Activated CD4-positive, alpha-beta T cell treated with anti-CD3 and anti-CD28 coated beads, Interleukin-2, Interleukin-6, amounts not matched to agents 100 ng/mL and 50 ng/mL, durations not matched to agents 16 hours and 8 hours (primary cell): ENCODE measurements at places on chromosomes 11 and 22.

DNA sequence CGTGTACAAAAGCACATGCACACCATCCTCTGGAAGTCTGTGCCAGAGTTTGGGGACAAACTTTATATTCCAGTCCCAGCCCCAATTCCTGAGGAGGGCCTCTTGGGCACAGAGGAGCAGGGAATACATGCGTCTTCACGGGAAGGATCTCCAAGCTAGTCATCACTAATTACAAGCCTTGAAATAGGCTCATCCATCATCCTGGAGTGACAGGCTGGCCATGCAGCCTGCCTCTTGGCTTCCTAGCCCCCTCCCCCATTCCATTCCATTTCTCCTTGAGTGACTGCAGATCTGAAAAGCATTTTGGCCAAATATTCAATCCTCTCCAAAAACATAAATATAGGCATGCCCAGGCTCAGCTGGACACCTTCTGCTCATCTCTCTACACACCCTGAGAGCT is 24.8 kb downstream of the SERPING1 start:
- no peak for DNase-seq

DNA sequence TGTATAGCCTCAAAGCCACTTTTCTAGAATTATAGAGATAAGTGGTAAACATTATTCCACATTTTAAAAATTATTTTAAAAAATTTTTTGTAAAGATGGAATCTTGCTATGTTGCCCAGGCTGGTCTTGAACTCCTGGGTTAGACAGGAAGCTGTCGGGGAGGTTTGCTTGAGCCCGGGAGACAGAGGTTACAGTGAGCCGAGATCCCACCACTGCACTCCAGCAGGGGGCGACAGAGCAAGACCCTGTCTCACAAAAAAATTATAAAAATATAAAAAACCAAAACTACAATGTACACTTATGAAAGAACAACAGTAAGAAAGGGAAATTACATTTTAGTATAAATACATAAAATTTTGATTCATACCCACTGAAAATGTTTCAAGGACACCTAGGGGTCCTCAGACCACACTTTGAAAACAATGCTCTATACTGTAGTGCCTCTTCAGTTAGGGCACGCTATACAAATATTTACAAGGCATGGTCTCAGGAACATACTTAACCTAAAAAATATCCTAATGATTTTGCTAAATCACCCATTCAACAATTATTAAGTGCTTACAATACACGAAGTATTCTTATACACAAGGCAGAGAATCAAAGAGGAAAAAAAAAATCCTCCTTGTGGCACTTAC is 111.2 kb downstream of the MRTFA start:
- DNase-seq: peak; percentile 76

GRCh38 chr11:11965192-11965591 is 43.2 kb downstream of the DKK3 start:
- no peak for DNase-seq

DNA sequence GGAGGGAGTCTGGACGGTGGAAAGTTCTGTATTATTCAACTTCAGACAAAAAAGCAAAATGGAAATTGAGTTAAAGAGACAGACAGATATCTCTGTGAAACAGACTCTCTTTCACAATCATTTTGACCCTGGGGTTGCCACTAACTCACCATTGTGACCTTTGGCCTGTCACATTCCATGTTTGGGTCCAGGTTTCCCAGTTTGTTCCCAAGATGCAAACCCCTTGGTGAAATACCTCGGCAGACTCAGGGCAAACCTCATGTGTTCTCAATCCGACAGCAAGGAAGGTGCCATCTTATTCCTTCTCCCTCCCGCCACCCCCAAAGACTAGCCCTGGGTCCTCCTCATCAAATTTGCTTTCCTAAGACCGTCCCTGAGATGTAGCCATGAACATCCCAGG is 41.8 kb downstream of the GALNT18 start:
- DNase-seq: no peak

GRCh38 chr11:44911029-44911814 is 39.5 kb downstream of the TP53I11 start:
- peak; percentile 87 for DNase-seq

DNA sequence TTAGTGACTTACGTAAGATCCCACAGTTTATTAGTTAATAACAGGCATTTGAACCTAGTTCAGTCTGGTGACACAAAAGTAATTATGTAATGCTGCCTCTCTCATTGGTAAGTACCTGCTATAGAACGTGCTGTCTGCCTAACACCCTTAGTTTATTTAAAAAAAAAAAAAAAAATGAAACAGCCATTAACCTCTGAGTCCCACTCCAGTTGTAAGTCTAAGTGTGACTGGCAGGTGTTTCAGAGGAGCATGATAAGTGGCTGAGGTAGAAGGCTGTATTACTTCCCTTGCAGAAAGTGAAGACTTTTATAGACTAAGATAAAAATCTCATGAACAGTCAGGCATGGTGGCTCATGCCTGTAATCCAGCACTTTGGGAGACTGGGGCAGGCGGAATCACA is 140.5 kb downstream of the TRIM44 start:
- no peak for DNase-seq

- no peak for DNase-seq
These were observed 1344.0 kb upstream of the RAG2 start for GRCh38 chr11:37942081-37942480.

DNA sequence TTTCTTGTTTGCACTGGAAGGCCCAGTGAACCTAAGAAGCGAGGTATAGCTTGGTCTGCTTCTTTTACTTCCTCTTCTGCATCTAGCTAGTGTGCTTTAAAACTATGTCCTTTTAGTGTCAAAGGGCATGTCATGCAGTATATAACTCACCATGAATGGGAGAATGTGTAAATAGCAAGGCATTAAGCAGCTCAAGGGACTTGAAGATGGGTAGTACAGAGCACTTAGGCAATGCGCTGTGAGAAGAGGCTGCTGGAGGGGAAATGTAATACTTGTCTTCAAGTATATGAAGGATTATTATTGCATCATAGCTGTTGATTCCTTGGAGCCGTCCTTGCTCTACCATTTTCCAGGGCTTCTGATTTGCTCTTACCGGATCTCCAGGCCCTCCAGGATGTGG is 7.6 kb downstream of the MAML2 start:
- no peak for DNase-seq

DNA sequence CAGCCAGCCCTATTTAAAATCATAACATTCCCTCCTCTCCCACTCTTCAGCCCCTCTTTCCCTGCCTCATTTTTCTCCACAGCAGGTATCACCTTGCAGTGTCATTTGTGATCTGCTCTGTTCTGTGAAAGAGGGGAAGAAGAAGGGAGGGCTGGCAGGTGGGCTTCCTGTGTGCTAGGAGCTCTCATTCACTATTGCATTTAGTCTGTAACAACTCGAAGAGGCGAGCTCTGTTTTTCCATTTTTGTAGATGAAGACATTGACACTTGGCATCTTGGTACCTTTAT is 52.1 kb upstream of the CRYBB3 start:
- DNase-seq: no peak

DNA sequence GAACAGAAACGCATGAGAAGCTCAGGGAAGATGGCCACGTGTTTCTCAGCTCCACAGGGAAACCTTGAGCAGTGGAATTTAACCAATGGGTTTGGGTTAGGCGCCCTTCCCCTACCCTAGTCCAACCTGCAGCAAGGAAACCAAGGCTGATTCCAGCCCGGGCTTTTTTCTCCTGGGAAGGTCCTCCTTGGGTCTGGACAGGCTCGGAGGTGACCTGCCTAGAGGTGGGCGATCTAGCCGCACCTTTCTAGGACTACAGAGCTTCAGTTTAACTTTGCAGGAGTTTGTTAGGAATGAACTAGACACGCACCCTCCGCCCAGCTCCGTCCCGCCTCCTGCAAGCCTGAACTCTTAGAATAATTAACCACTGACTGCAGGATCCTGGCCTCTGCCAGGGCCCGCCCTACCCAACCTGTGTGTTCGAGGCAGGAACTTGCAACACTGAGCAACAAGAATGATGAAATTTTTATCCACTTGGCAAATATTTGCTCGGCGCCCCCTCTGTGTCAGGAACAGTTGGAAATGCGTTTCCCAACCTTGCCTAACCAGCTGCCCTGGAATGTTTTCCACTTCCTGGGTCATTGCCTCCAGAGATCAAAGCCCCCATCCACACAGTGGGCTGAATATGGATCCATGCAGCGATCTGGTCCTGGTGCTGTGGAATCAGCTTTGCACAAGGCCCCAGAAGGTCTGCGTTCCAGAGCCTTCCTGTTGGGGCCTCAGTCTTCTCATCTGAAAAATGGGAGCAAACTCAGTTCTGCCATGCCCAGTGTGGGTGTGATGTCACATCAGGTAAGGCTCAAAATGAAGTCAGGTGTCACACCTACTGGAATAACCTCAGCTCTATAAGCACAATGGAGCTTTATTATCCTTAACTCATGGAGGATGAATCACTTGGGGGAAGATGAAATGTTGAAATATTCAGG is 13.3 kb downstream of the MPST start:
- no peak for DNase-seq

DNA sequence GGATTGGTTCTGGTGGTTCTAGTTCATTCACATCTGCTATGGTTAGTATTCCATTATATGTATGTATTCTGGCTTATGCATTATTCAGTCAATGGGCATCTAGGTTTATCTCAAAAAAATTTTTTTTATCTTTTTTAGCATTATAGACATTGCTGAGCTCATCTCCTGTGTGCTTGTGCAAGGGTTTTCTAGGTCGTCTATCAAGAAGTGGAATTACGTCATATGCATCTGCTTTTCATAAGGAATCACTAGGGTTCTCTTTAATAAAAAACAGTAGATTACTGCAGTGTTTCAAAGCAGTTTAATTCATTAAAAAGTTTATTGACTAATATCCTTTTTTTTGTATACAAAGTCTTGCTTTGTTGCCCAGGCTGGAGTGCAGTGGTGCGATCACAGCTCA is 21.3 kb downstream of the TBC1D22A start:
- DNase-seq: no peak

GRCh38 chr11:20770414-20770946 is 101.1 kb downstream of the NELL1 start:
- DNase-seq: no peak

GRCh38 chr11:74696500-74696899 is 34.7 kb downstream of the CHRDL2 start:
- DNase-seq: no peak

DNA sequence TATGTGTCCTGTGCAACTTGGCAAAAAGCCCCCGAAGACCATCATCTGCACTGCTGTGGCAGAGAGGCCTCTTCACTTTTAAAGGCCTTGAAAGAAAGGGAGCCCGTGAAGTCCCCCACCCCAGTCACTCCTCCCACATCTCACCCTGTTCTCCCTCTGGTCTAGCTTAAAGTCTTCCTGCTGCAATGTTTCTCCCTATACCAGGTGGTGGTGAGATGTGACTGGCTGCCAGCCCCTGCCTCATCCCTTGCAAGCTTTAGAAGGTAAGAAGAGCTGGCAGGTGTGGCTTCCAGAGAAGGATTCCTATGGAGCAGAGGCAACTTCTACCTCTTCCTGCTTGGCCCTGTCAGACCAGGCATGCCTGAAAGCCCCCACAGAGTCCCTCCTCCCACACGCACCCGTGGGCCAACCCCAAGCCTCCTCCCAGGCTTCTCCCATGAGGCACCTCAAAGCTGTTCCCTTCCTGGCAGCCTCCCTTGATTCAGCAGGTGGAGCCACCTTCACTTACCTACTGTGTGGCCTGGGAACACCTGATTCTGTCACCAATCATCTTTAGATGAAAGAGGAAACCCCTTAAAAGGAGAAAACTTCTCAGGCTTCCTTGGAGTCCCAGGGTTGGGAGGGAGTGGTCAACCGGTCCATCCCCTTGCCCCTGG is 4.0 kb upstream of the TRIM29 start:
- no peak for DNase-seq

GRCh38 chr11:114019046-114019445 is 40.5 kb upstream of the ZBTB16 start:
- no peak for DNase-seq

GRCh38 chr22:47020166-47020565 is 257.7 kb downstream of the TBC1D22A start:
- peak; percentile 6 for DNase-seq

DNA sequence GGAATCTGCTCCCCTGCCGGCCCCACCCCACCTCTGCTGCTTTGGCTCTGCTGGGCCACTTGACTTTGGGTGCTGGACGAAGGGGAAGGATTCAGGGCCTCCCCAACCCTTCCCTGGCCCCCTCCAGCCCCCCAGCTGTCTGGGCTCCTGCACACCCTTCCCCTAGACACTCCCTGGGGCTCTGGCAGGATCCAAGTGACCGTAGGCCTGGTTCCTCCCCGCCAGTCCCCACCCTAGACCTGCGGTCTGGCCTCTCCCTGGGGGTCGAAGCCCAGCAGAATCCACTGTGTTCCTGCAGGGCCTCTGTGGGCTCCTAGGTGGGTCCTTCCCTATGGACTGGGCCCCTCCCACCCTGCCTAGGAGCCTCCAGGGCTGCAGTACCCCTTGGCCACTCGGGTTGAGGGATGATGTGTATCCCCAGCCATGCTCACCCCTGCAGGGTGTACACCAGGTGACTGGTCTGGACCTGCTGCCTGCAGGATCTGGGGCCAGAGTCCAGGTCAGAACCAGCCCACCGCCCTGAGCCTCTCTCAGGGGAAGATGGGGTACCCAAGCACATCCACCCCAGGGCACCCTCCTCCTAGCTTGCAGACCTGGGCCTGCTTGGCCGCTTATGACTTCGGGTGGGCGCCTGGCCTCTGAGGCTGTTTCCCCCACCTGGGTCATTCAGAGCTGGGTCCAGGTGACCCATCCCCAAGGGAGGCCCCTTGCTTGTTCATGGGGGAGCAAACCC is 5.6 kb downstream of the PIM3 start:
- no peak for DNase-seq

DNA sequence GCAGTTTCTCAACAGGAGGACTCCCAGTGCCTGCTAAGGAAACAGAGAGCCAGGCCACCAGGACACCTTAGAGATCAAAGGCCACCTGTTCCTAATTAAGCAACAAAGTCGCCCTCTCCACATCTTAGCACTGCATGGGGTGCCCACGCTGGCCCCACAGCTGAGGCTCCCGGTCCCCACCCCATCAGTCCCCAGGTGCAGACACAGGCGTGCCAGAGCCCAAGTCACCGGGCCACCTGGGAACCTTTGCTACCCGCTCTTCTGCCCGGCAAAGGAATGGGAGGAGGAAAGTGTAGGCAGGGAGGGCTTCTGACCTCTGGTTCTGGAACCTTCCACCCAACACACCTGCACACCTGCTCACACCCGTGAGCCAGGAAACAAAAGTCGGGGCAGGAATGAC is 85.5 kb upstream of the PRR5 start:
- DNase-seq: no peak

GRCh38 chr11:2917842-2918490 is 11.3 kb downstream of the PHLDA2 start:
- no peak for DNase-seq

DNA sequence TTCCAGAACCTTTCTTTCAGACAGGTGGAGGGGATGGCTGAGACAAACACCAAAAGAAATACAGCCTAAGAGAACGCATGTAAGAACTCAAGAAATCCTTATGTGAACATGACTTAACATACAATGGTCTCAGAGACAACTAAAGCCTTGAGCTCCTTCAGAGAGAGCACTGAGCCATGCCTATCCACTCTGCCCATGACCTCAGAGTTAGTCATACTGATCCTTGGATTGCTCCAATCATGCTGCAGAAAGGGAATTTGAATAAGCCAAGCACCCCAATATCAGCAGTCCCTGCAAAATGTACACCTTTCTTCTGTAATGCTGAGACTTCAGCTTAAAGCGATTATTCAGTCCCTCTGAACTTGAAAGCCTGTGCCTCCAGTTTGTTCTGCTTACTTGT is 43.2 kb upstream of the CHKA start:
- no peak for DNase-seq

GRCh38 chr11:95516786-95517185 is 272.8 kb downstream of the FAM76B start:
- no peak for DNase-seq

- no peak for DNase-seq
These were observed 454.9 kb upstream of the CADM1 start for GRCh38 chr11:115959081-115959486.
